ENCODE measurements at places on chromosomes 1 and 21.

DNA sequence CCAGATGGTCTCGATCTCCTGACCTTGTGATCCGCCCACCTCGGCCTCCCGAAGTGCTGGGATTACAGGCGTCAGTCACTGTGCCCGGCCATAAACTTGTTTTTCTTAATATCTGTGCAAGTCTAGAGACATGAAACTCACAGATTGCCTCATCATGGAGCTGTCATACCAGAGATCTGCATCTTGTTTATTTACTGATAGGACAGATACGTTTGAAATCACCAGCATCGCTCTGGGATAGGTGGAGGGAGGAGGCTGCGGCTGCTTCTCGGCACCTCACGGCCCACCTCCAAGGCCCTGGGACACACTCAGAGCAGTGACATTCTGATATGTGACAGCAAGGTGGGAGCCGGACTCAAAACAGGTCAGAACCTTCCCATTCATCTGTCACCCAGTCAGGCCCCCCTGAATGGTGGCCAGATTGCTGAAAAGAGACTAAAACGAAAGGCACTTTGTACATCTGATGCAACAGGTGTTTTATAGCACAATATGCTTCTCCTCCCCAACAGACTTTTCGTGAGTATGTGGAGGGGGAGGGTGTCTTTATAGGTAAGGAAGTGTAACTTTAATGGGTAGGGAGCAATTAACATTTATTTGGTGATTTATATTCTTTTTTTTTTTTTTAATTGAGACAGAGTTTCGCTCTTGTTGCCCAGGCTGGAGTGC is 18.1 kb upstream of the LSM10 start:
- DNase-seq = no peak

DNA sequence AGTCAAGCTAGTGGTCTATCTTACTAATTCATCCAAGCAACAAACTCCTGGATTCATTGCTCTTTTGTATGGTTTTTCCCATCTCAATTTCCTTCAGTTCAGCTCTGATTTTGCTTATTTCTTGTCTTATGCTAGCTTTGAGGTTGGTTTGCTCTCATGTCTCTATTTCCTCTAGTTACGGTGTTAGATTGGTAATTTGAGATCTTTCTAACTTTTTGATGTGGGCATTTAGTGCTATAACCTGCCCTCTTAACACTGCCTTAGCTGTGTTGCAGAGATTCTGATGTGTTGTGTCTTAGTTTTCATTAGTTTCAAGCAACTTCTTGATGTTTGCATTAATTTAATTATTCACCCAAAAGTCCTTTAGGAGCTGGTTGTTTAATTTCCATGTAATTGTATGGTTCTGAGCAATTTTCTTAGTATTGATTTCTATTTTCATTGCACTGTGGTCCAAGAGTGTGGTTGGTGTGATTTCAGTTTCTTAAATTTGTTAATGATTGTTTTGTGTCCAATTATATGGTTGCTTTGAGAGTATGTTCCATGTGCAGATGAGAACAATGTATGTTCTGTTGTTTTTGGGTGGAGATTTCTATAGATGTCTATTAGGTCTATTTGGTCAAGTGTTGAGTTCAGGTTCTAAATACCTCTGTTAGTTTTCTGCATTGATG is 154.6 kb downstream of the PLPPR5 start:
- DNase-seq = no peak

DNA sequence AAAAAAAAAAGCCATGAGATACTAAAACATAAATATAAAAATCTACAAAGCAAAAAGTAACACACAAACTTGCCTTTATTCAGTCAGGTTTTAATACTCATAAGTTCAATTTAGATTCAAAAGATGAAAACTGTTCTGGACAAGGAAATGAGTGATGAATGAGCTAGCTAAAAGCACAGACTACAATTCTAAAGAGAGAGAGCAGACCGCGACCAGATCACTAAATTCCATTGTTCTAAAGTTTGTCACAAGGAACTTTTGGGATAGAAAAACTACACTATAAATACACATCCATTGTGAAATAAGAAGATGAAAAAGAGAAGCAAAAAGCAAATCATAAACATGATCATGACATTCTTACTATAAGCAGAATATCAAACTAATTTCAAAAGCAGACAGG is 1.7 kb downstream of the ODF2L start:
- DNase-seq = no peak

- DNase-seq = no peak
Observed at GRCh38 chr1:56396581-56396980, 182.8 kb downstream of the PLPP3 start.

GRCh38 chr1:119245881-119246280 is 105.4 kb upstream of the WARS2 start:
- DNase-seq = no peak

DNA sequence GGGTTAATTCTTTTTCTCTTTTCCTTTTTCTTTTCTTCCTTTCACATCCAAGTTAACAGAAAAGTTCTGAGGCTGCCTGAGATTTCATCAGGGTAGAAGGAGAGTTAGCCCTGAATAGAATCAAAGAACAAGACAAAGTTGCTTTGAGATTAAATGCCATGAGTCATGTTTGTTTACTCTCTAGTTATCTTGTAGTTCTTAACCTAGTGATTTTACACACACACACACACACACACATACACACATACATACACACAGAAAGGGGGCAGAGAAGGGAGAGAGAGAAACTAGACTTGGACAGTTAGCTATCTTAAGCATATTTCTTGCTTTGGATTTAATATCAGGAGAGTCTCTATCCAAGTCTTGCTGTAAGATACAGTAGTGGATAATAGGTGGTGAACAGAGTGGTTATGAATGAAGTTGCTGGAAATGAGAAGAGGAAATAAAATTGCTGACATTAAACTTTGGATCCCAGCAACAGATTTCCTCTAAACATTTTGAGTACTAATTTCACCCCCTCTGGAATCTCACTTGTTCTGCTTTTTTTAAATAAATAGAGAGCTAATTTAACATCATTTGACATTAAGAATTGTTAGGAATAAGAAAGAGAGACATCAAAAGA is 19.9 kb downstream of the PLA2G4A start:
- no peak for DNase-seq

GRCh38 chr1:18919956-18920355 is 17.6 kb upstream of the ALDH4A1 start:
- DNase-seq = no peak

GRCh38 chr21:34649400-34649799 is 19.4 kb upstream of the CLIC6 start:
- no peak for DNase-seq

GRCh38 chr1:66182551-66183178 is 351.3 kb upstream of the SGIP1 start:
- DNase-seq = no peak

- no peak for DNase-seq
Observed at GRCh38 chr21:44943686-44944550, 4.1 kb downstream of the SLX9 start.

DNA sequence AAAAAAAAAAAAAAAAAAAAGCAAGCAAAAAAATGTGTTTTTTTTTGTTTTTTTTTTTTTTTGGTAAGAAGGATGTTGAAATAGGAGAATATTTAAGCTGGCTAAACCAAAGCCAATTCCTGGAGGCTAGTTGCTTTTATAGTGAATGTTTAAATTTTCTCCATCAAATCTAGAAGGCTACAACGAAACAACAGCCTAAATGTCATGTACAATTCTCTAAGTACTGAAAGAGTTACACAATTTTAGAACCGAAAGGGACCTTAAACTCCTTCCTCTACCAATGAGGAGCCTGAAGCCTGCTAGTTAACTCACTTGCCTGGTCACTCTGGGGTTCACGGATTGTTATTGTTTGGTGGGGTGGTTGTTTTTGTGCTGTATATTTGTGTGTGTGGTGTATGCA is 3.5 kb downstream of the WLS start:
- DNase-seq = no peak

DNA sequence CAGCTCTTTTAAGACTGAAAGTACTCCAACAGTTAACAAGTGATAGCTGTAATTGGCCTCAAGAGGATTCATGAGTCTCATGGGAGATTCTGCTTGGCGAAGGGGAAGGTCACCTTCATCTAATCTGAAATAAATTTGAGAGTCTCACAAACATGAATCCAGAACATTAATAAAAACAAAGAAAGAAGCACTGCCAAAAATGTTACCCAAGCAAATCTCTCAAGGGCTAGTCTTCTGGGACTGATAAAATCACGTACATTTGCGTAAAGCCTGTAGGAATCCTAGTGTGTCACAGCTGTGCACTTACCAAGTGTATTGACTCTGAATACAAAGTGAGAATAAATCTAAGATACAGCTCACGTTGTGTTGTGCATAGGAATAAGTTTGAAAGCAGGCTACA is 21.2 kb upstream of the NUF2 start:
- DNase-seq = no peak

- DNase-seq = no peak
Observed at GRCh38 chr1:13832536-13832935, 132.5 kb downstream of the PRDM2 start.

- DNase-seq = no peak
Observed at GRCh38 chr1:177230228-177231016, 59.7 kb downstream of the BRINP2 start.

- no peak for DNase-seq
Observed at GRCh38 chr1:4743978-4744750, 89.8 kb downstream of the AJAP1 start.

- DNase-seq = no peak
Observed at GRCh38 chr1:219533280-219533679, 79.6 kb downstream of the ZC3H11B start.

- no peak for DNase-seq
Observed at GRCh38 chr1:201916649-201917249, 28.1 kb downstream of the SHISA4 start.

- no peak for DNase-seq
Observed at GRCh38 chr1:232797856-232798510, 7.2 kb upstream of the MAP10 start.

DNA sequence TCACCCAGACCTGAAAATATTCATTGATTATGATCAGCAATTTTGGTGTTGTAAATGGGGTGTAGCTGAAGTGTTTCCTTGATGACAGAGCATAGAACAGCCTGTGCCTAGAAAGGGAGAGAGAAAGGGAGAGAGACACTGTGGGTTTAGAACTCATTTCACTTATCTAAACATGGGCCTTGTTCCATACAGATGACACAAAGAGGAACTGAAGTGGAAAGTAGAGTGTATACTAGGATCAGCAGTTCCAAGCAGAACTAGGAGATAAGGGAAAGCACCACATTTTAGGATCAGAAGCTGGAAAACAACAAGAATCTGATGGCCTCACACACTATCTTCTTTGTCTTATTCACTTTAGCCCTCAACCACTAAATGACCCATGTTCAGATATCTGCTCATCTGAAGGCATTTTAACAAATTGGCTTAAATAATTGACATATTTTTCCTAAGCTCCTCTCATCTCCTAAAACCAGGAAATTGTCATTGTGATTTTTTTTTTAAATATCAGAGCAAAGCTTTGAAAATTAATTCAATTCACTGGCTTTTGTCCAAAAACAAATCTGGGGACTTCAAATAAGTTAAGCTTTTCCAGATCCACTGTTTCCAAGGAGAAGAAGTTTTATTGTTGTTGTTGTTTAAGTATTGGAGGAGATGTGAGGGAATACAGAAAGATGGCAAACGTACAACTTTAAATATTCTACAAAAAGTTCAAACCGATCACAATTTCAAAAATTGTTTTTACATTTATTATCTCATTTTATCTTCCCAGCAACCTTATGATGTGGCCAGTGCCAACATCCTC is 103.8 kb downstream of the LYPLAL1 start:
- DNase-seq = no peak

DNA sequence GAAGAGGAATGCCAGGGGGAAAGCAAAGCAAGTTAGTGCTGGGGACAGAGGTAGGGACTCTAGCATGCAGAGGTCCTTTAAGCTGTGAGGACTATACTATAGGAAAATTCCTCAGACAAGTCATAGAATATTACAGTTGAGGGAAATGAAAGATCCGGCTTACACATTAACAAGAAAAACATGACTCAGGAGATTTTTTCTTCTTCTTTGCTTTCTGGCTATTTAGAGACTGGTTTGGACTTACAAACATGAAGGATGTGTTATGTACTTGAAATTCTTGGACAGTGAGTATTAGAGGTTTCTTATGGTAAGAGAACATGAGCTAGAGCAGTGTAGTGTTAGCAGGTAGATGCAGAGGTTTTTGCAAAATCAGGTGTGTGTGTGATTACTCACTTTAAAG is 24.9 kb downstream of the USP25 start:
- no peak for DNase-seq

GRCh38 chr1:163071405-163072255 is 2.5 kb downstream of the RGS4 start:
- DNase-seq = no peak

GRCh38 chr1:48741380-48741779 is 35.3 kb downstream of the BEND5 start:
- DNase-seq = no peak

- no peak for DNase-seq
Observed at GRCh38 chr1:43540653-43541071, 10.0 kb downstream of the PTPRF start.

Measured in bone marrow (tissue), 2 donors.